Stimulated activated CD4-positive, alpha-beta T cell treated with anti-CD3 and anti-CD28 coated beads, Interleukin-15, amount 100 ng/mL, for 24 hours (primary cell): ENCODE measurements at places on chromosomes 1 and 21.

DNA sequence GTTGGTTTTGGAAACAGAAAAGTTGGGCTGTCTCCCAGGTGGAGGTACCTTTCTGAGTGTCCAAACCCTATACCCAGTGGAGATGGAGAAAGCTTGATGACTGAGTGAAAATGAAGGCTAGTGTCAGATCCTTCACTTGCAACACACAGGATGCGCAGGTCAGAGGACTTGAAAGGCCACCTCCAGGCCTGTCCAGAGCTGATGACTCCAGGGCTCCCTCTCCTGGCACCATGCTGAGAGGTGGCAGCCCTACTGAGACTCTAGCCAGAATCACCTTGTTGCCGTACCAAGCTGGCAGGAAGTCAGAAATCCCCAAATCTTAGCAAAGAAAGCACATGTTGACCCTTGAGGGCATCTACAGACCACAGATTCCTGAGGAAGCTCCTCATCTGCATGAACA is 16.4 kb downstream of the KNCN start:
- peak; percentile 43 for DNase-seq

- no peak for DNase-seq
Measured at GRCh38 chr21:42352441-42353095, 1.8 kb upstream of the TFF2 start.

DNA sequence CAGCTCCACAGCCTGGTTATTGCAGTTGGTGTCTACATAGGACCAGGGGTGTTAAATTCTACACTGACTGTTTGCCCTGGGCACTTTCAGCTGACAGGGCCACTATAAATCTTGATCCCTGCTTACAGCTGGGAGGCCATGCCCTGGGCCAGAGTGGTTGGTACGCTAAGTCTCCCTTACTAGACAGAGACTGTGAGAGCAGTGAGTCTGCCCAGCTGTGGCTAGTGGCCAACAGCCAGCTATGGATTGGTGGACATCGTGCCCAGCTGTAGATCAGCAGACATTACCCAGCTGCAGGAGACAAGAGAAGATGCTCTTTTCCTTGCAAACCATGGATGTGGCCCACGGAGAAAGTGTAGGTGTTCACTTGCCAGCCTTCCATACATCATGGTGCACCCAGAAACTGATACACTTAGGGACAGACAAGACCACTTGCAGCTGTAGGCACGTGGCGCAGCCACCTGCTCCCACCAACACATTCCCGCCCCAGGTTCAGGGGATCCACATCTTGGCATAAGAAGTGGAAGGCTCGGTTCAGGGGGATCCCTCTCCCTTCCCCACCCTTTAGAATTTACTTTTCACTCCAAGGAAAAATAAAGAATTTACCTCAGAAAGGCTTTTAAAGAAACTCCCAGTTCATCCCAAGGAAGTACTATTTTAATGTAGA is 16.4 kb upstream of the PAX7 start:
- no peak for DNase-seq

GRCh38 chr1:89911191-89911991 is 83.5 kb upstream of the ZNF326 start:
- DNase-seq: no peak

DNA sequence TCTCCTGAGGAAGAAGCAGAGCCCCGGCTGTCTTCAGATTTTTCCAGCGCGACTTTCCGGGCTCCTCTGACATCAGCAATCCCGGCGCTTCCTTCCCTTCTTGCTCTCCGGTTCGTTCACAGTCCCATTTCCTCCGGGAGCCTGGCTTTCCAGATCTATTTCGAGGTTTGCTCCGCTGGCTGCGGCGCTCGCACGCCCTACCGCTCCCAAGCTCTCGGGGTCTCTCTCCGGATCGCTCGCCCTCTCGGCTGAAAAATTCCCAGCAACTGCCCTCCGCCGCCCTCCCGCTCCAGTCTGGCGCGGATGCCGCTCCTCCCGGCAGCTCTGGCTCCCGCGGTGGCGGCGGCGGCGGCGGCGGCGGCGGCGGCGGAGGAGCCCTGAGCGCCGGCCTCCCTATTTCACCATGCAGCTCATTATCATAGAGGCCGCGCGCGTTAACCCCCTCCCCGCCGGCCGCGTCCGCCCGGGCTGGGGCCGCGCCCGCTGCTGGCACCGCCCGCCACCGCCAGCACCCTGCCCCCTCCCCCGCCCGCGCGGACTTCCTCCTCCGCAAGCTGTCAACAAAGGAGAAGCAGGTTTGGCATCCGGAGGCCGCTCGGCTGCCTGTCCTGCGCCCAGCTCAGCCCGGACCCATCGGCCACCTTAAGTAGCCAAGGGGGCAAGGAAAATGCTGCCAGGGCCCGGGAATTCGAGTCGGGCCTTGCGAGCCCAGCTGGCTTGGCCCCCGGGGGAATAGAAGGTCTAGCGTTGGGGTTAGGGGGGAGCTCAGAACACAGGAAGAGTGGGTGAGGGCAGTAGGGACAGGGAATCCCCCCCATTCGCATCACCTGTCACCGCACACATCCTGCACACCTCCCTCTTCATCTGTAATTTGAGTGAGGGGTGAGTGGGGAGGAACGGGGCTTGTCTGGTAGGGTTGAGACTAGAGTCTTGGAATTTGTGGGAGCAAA is at the start of gene PLXNA2:
PLXNA2 (minus strand) TSS at position 418 of the 950 bp plus-strand sequence. CDS start 26,462 bp downstream, outside the sequence.
- peak; percentile 72 for DNase-seq

DNA sequence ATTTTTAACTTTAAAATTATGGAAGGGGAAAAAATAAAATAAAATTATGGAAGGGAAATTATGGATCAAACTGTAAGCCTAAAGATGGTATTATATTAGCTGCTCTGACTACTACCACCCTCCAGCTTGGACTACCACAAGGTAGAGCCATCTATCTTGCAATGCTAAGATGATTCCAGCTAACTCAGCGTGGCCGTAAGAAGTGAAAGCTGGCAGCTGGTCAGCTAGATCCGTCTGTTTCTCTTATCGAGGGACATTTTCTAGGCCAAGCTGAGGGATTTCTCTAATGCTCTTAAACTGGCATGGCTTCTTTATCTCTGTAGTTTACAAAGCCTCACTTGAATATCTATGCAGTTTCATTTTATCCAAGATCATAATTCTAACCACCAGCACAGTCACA is 31.5 kb downstream of the LYST start:
- DNase-seq: no peak

DNA sequence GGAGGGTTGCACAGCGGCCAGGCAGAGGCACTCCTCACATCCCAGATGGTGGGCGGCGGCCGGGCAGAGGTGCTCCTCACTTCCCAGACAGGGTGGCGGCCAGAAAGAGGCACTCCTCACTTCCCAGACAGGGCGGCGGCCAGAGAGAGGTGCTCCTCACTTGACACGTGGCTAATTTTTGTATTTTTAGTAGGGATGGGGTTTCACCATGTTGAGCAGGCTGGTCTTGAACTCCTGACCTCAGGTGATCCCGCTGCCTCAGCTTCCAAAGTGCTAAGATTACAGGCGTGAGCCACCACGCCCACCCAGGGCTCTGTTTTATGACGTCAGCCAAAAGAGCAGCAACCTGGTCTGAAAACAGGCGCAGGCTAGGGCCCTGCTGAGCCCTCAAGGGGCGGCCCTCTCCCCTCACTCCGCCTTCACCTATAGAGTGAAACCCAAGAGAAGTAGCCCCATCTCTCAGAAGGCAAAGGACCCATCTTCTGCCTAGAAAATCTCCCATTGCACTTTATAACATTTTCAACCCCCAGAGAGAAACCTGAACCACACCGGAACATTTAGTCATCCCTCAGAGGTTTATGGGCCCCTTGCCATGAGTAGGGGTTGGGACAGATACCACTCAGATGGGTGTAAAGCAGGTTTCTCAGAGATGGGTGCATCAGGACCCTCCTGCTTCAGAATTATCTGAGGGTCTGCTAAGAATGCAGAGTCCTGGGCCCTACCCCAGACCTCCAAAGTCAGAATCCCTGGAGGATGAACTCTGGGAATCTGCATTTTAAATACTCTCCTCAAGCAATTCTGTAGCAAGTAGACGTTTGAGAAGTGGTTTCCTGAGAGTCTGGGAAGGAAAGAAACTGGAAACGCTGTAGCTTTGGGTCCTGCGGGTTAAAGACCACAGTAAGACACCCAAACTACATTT is 40.8 kb downstream of the CDK18 start:
- no peak for DNase-seq

GRCh38 chr1:113530021-113530420 is 139.7 kb downstream of the MAGI3 start:
- no peak for DNase-seq

GRCh38 chr1:174999936-175000696 is at the start of gene CACYBP:
Gene CACYBP, plus strand, starts transcription at chr1:174999947. Its CDS starts 234 bp downstream, at chr1:175000181.
- no peak for DNase-seq

- DNase-seq: peak; percentile 55
Measured at GRCh38 chr1:202860744-202861419, 28.1 kb downstream of the RABIF start.

DNA sequence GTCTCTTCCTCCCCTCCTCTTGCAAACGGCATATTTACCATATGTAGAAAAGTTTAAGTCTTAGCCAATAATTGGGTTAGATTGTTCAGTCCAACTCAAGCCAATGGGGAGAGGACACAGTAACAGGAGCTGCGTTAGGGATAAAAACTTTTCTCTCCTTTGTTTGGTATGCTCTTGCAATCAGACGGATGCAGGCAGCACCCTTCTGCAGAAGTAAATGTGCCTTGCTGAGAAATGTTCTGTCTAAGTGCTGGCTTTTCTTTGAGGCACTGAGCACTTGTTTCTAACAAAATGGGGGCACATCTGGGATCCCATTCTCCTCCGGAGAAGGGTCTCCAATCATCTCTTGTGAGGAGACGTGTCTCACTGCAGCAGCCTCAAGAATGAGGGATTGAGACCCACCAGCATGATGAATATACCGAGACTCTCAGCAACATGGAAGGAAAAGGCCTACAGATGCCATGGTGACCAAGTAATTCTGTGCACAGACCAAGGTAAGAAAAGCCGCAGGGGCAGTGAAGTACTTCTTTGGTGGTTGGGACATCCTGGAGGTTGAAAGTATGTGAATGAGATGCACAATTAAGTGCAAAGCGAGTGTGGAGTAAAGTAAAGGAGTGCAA is 20.7 kb upstream of the GNG4 start:
- no peak for DNase-seq

- DNase-seq: peak; percentile 22
Measured at GRCh38 chr1:40183055-40183710, 22.0 kb downstream of the RLF start.

- DNase-seq: no peak
Measured at GRCh38 chr1:172589553-172589952, 56.6 kb downstream of the SUCO start.
